ENCODE measurements at places on chromosomes 11 and 22.

- no peak for DNase-seq
Measured at GRCh38 chr11:1782031-1782590, 18.4 kb upstream of the CTSD start.

DNA sequence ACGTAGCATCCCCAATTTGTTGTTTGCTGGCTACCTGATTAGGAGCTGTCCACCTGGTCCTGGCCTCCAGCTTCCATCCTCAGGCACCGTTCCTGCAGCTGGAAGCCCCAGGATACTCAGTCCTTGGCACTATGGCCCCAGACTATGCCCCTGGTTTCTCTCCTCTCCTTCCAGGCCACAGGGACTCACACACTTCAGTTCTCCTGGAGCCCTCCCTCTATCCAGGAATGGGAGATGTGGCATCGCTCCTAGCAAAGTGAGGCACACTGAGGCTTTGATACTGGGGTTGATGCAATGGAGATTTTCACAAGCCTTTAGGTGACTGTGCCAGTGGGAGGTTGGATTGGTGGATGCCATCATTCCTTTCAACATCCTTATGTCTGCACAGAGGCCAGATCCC lies 142.8 kb upstream of the B3GAT1 start:
- no peak for DNase-seq

- no peak for DNase-seq
Measured at GRCh38 chr11:114258696-114259095, 37.5 kb upstream of the NNMT start.

DNA sequence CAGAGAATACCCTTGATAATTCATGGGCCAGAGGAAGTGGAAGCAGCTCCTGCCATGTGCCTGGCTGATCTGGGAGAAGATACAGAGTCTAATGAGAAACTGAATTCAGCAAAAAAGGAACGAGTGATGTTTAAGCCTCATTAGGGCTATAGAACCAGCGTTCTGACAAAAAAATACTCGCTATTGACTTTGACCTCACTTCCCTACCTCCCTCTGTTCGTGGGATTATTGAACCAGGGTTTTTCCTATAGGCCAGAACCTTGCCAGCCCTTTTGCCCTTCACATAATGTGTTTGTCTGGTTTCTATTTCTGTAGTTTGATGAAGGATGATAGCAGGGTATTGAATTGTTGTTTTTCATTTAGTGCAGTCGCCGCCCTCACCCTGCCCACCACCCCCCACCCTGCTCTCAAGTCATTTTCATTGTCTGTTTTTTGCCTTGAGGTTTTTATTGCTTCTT lies 7.6 kb upstream of the RBFOX2 start:
- DNase-seq: no peak

- DNase-seq: no peak
Measured at GRCh38 chr22:19832476-19833108, 22.1 kb downstream of the GNB1L start.

DNA sequence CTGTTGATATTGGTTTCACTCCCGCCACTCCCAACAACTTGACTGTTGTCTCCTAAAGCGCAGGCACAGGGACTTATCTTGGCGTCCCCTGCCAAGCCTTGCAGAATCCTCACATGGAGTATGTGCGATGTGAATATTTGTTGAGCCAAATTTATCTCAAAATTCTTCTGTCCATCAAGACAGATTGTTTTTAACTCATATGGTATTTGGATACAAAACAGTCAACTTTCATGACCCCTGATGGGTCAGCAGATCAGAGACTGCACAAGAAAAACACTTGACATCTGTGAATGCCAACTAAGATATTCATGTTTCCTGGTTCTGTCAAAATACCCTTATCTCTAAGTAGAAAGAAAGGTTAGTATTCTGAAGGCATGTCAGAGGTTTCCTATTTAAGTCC lies 221.7 kb upstream of the BLID start:
- DNase-seq: no peak

- DNase-seq: no peak
Measured at GRCh38 chr11:83122050-83122449, 34.9 kb upstream of the PCF11 start.

DNA sequence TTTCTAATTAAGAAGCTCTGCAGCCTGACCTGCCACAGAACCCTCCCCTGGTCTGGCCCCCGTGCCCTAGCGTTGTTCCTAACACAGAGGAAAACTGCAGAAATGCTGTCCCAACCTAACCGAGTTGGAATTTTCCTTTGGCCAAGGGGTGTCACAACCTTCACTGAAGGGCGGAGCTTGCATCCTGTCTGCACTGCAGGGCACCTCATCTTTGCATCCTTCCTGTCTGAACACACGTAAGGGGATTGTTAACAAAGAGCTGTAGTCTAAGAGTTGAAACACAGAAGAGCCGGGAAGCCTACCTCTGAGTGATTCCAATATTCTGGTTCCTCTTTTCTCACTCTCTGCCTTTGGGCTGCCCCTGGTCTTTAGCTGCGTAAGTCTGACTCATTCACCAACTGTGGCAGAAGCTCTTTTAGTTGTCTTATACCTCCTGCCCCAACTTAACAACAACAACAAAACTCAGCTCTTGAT lies 1.6 kb downstream of the DIXDC1 start:
- no peak for DNase-seq

- DNase-seq: no peak
Measured at GRCh38 chr11:125949271-125950177, 3.7 kb downstream of the VSIG10L2 start.

- no peak for DNase-seq
Measured at GRCh38 chr11:60878245-60879101, 11.1 kb downstream of the ZP1 start.

DNA sequence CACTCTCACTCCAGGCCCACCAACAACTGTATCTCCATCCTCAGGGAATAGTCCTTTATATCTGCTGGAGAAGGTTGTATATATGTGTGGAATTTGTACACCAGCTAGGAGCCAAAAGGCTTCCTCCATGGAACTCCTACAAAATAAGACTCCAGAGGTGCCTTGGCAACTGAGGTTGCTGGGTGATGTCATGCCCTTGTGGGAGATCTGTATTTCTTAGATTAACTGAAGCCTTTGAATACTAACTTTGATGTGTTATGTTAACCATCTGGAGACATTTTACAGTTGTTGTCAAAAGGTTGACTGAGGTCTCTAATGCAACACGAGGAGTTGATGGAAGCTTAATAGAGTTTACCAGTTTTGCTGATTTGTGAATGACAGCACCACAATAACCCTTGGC lies 139.5 kb upstream of the TTC12 start:
- no peak for DNase-seq

DNA sequence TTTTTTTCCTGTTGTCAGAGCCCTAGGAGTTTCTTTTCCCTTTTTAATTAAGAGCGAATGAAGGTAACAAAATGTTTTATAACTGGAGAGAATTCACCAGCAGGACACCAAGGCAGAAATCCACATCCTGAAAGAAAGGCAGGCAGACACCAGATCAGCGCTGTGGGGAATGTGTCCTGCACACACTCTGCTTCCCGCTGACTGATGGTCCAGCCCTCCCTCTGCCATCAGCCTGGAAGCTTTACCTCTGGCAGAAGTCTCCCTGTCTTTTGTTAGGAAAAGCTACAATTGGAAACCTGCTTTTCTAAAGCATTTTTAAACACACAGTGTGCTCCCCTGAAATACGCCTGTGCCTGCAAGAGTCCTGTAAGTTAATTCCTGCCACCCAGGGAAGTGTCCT lies 638.5 kb downstream of the NTM start:
- no peak for DNase-seq

GRCh38 chr22:31229402-31230079 lies 17.4 kb downstream of the LIMK2 start:
- no peak for DNase-seq

- no peak for DNase-seq
Measured at GRCh38 chr22:19579115-19579811, 55.1 kb upstream of the CLDN5 start.

DNA sequence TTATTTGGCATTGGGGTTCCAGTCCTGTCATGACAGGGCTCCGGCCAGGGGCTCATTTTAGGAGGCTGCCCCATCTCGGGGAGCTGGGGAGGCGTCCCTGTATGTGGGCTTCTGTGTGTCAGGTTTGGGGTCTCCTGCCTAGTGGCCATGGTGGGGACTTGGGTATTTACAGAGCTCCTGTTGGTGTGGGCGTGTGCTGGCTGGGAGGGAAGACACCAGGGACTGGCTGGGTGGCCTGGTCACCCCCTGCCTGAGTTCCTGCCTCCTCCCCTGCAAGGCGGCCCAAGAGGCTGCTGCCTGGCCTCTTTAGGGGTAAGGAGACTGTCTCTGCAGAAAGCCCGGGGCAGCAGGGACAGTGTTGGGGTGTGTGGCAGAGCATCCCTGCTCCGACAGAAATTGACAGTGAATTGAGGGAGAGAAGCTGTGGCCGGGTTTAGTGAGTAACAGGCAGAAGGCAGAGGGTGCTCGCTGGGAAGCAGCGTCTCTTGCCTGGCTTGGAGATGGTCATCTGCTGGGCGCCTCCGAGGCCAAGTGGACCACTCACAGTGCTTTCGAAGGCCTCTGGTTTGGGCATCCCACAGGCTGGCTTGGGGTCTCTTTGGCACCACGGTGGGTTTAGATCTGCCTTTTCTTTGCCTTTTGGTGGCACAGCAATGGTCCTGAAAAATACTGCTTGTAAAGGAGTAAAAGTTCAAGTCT lies 40.3 kb upstream of the GRAMD4 start:
- DNase-seq: no peak

DNA sequence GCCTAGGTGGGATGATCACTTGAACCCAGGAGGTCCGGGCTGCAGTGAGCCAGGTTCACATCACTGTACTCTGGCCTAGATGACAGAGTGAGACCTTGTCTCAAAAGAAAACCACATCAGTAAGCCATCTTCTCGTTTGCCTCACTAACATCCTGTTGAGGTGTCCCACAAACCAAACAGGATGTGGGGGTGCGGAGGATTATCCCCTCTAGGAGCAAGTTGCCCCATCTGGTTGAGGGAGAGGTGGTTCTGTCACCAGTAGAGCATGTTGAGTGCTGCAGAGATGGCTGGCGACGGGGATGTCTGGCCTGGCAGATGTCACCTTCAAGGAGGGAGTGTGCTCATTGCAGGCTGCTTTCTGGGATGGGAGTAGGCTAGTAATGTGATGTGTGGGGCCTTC lies 72.4 kb downstream of the ZNRF3 start:
- DNase-seq: peak; percentile 65

- DNase-seq: no peak
Measured at GRCh38 chr22:43862074-43862881, at the start of gene SULT4A1. SULT4A1 (minus strand) TSS chr22:43862513; CDS start chr22:43862382, 131 bp downstream.

GRCh38 chr22:17575151-17575550 lies 11.9 kb downstream of the SLC25A18 start:
- DNase-seq: no peak

DNA sequence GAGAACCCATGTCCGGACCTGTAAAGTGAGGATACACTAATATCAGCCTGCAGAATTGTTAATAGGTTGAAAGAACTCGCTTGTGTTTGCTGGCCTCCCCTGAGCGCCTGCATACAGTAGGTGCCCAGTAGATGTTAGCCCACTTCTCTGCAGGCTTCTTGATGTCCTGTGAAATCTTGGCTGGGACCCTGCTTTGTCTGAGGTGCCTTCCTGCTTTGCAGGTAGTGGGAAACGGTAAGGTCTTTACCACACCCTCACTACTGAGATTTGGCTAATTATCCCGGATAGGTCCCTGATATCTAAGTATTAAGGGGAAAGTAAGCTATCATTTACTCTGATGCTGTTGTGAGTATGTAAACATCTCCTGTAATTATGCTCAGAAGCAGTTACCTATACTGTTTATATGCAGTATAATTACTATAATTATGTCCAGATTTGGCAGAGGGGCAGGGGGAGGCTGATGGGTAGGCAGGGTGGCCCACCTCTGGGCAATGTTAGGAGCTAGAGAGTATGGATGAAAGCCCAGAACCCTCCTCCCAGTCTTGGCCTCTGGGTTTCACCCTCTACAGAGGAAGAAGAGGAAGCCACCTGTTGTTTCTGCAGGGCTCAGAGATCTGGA lies 1.2 kb upstream of the ARRB1 start:
- DNase-seq: no peak

GRCh38 chr11:117621226-117621625 lies 175.8 kb downstream of the DSCAML1 start:
- no peak for DNase-seq

DNA sequence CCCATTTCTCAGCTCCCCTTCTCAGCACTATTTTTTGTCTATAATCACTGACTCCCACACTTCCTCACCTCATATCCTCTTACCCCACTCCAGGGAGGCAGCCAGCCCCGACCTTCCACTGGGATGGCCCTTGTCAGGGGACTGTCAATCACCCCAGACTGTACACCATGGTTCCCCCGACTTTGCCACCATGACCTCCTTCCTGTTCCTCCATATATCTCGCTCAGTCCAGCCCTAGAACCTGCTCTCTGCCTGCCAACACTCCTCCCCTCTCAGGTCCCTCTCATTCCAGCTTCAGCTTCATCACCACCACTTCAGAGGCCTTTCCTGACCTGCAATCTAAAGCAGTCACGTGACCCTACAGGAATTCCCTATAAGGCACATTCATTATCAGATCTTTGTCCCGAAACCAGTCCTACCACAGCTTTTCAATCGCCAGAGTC lies 16.5 kb downstream of the PRPF19 start:
- no peak for DNase-seq

DNA sequence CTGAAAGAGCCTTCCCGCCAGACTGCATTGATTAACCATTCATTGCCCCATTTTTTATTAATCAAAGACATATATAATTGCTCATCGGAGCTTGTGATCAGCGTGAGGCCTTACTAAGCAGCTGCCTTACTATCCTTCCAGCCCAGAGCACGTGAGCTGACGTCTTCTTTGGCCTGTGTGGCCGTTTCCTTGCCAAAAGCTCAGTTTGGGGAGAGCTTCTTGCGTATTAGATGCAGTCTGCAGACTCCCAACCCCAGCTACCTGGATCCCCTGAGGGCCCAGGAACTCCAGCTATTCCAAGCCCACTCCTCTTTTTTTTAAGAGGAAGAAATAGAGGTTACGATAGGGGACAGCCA lies 784 bp upstream of the SLC43A3 start:
- DNase-seq: peak; percentile 10

- DNase-seq: no peak
Measured at GRCh38 chr22:48720662-48721394, 1106.8 kb downstream of the BRD1 start.

DNA sequence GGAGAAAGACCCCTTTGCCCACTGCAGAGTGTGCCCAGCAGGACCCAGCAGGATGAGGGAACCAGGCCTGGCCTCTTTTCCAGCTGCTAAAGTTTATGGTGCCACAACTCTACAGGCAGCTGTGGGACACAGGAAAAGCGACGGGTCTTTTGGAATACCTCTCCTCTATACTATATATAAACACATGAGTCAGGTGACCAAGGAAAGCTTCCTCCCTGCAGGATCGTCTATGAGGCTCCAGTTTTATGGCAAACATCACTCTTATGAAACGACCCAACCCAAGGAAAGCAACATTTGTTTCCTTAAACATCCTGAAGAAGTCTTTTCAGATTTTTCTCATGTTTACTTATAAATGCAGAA lies 102.8 kb upstream of the AKIP1 start:
- no peak for DNase-seq

- no peak for DNase-seq
Measured at GRCh38 chr22:39915295-39915726, 14.4 kb downstream of the GRAP2 start.

DNA sequence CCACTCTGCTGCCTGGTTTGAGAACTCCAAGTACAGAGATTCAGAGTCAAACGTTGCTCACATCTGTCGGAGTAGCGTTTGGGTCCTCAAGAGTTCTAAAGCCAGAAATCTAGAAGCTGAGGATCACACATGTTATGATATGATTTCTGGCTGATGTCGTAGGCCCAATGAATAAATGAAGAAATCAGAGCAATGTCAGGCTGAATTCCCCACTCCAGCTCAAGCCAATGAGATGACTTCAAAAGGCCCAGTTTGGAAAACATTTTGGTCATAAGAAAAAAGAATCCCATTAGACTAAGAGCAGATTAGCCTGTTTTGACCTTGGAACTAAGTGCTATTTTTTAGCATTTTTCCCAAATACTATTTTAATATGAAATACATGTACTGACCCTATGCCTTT lies 106.7 kb downstream of the ETS1 start:
- DNase-seq: no peak

Data from CD8-positive, alpha-beta T cell (primary cell).